Peyer's patch (tissue), 4 donors: ENCODE measurements at places on chromosomes 1 and 21.

- no peak for DNase-seq
Measured at GRCh38 chr1:41658431-41659158, 174.1 kb upstream of the EDN2 start.

DNA sequence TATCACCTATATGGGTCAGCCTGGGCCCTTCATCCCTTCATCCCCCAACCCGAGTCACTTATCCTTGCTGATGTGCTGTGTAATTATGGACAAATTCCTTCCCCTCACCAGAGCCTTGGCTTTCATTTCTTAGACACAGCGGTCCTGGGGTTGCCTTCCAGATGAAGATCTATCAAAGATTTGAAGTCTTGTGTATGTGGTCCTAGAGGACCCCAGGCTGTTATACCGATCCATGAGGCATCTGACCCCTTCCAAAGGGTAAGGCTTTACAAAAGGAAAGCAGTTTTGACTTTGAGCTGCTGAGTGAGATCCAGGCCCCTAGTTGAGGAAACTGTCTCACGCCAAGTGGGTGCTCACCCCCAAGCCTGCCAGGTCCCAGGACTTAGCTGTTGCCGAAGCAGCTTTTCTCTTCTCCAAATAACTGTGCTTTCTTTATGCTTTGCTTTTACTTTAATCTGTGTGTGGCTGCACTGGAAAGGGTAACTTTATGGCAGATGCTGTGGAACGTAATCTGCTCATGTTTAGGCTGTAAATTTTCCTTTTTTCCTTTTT lies 37.6 kb downstream of the MAN1C1 start:
- DNase-seq: no peak

DNA sequence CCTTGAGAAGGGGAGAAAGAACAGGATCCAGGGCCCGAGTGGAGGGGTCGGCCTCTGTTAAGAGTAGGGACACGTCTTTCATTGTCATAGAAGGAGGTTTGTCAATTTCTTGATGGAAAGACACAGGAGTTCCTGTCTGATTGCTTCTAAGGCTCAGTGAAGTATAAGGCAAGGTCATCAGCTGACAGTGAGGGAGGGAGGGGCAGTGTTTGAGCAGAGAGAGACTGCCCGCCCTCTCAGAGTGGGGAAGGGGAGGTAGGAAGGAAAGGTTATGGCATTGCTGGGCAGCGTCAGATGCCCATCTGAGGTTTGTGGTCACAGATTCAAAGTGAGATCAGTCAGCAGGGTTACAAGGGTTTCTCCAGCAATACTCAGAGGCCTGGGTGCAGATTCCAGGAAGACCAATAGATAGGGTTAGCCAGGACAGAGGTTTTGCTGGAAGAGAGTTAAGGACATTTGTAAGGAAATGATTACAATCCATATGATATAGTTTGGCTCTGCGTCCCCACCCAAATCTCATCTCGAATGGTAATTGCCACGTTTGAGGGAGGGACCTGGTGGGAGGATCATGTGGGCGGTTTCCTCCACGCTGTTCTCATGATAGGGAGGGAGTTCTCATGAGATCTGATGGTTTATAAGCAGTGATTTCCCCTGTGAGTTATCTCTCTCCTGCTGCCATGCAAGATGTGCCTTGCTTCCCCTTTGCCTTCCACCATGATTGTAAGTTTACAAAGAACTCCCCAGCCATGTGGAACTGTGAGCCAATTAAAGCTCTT lies 127.2 kb upstream of the GJB5 start:
- no peak for DNase-seq

DNA sequence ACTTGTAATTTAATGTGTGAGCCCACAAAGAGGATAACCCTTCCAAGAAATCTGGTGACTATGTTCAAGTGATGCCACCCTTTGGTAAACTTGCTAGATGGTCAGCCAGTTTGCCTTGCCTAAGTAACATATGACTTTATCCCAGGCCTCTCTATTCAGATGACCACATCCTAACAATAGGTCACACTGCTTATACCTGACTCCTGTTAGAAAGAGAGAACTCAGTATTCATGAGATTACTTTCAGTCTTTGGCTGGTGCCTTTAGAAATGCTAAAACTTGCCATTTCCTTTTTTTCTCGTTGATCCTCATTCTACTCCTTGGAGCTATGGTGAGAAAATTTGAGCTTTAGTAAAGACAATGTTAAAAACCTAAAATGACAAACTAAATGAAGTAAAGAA lies 28.5 kb upstream of the SERBP1 start:
- no peak for DNase-seq

DNA sequence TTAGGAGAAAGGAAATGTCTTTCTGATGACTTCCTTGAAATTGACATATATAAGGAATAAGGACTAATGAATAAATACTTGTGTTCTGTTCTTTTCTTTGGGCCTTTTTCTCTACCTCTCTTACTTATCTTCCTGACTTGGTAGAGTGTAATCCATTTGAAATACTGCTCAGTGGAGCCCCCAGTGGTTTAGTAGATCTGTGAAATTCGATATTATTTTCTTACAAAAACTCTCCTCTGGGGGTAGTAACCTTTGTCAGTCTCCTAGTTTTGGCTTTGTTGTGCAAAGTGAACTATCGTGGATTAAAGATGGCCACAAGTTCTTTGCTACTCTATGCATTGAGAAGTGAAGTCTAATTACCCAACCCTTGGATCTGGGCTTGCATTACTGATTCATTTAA lies 48.8 kb downstream of the DUSP10 start:
- DNase-seq: no peak

DNA sequence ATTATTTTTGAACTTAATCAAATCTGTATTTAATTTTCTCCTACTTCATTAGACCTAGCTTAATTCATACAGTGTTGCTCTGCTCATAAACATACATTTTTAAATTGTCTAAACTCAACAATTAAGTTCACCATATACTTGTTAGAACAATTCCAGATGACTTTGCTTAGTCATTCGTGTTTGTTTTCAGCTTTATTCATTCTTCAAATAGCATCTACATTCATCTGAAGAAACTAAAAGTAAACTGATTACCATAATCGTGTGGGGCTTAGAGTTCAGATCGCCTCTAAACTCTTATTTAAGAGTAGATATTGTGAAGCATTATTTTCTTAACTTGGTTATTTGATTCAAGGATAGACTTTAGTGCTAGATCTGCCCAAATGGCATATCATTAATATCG lies 34.4 kb downstream of the KLHL20 start:
- no peak for DNase-seq

- no peak for DNase-seq
Measured at GRCh38 chr1:207691841-207692240, 46.9 kb downstream of the CR1L start.

DNA sequence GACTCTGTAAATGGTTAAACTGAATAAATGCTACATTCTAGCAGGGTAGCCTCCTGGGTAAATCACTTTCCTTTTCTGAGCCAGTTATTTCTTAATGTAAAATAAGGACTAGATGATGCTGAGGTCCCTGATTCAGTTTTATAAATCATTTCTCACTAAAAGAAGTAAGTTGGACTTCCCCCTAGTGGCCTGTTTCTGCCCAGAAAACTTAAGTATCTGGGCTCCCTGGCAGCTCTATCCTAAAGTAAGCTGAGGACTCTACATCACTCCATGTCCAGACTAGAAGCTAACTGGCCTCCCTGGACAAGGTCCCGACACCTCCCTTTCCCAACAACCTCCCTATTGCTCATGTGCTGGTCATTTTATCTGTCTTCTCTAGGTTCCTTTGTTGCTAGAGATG lies 3.0 kb downstream of the GPN2 start:
- no peak for DNase-seq

DNA sequence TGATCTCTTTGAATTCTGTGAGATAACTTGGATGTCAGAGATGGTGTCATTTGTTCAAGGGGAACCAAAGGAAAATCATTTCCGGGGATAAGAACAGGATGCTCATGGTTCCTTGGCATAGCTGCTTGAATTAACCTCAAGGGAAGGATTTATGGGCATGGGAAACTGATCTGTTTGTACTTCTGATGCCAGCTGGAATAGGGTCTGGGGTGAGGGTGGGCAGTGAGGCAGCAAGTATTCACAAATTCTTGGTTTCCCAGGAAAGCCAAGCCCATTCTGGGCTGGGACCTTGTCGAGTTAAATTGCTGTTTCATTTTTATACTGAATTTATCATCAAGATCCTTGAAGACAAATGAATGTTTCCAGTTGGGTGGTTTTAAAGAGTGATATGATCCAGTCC lies 14.1 kb downstream of the INTS3 start:
- DNase-seq: no peak

DNA sequence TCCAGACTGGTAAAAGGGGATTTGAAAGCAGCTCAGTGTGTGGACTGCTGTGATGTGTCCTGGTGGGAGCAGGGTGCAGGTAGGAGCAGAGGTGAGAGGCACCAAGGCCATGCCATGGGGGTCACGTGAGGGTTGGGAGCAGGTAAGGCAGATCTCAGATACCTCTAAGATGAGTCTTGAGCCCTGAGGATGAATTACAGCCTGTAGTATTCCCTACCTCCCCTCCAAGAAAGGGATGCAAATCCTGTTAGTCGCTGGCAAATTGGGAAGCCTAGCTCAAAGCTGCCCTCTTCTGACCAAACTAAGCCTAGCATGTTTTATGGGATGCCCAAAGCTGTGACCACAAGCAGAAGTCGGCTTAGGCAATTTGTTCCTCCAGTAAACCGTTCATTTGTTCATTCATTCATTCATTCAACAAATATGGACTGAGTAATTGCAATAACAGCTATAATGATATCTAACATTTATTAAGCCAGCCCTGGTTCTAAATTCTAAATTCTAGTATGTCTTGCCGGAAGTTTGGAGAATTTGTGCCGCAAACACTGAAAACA lies 3.9 kb upstream of the NUAK2 start:
- peak; percentile 62 for DNase-seq

DNA sequence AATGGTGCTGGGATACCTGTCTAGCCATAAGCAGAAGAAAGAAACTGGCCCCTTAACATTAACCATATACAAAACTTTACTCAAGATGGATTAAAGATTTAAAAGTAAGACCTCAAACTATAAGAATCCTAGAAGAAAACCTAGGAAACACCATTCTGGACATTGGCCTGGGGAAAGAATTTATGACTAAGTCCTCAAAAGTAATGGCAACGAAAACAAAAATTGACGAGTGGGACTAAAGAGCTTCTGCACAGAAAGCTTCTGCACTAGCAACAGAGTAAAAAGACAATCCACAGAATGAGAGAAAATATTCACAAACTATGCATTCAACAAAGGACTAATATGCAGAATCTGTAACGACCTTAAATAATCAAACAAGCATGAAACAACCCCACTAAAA lies 66.7 kb downstream of the NME7 start:
- no peak for DNase-seq

GRCh38 chr1:84615790-84616189 lies 41.5 kb upstream of the CTBS start:
- DNase-seq: no peak

DNA sequence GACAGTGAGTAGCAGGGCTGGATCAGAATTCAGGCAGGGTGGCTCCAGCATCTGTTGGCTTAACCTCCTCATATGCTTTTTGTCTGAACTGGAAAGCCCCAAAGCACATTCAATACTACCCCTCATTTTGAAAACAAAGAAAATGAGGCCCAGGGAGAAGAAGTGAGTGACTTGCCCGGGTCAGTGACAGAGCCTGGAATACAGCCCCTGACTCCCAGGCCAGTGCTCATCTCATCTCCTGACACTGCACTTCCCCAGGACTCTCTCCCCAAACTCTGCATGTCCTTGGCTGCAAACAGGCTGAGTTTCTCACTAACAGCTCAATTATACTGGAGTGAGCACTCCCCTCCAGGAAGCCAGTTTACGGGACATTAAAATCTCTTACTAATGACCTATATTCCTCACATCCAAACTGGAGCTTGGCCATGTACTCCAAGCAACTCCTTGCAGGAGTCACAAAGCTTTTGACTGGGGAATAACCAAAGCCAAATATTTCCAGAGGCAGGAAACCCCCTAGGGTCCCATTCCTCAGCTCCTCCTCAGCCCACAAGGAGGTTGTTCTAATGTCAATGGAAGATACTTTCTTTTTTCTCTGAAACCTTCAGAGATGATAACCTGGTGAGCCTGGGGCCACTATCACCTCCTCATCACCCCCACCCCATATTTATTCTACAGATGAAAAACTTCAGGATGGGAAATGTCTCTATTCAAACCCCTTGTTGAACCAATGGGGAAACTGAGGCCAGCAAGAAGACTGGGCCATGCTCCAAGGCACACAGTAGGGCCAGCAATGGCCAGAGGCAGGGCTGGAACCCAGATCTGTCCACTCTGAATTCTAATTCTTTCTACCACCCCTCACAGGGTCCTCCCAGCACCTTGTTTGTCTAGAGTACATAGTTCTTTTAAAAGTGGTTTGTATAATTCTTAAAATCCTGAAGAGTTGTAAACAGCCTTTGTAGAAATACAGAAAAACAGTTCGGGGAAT lies 127.0 kb downstream of the PLPP3 start:
- no peak for DNase-seq

- no peak for DNase-seq
Measured at GRCh38 chr21:46069166-46069565, 28.7 kb upstream of the COL6A2 start.

- DNase-seq: no peak
Measured at GRCh38 chr1:204868340-204868700, 2.3 kb upstream of the NFASC start.

DNA sequence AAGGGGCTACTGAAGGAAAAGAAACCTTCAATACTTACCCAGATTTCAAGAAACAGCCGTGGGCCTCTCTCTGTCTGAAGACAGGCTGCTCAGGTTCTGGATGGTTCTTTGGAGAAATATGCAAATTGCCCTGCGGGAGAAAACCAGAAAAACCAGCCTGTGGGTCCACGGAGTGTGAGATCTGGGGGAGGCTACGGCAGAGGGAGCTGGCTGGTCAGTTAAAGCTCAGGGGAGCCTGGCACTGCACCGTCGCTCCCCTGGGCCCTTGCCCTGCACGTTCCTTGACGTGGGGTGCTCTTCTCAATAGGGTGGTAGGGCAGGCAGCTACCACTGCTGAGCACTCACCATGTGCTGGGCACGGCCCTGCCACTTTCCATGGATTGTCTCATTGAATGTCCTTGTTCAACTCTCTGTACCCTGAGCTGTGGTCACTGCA lies 12.7 kb downstream of the TMCO4 start:
- no peak for DNase-seq

DNA sequence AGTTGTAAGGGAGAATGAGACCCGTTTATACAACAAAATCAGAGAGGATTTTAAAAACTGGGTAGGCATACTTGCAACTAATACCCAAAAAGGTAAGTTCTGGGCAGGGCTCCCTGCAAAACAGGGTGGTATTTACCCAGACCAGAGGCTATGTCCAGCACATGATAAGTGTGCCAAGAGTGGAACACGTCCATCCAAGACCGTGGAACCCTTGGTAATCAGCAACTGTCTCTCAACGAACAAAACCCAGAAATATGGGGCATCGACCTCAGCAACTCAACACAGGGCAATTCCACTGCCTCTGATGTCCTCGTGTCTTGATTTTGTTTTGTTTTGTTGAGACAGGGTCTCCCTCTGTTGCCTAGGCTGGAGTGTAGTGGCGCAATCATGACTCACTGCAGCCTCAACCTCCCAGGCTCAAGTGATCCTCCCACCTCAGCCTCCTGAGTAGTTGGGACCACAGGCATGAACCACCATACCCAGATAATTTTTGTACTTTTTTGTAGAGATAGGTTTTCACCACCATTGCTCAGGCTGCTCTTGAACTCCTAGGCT lies 26.7 kb upstream of the MX1 start:
- DNase-seq: no peak

GRCh38 chr1:24105368-24106160 lies 6.4 kb downstream of the MYOM3 start:
- peak; percentile 80 for DNase-seq
